ENCODE measurements at places on chromosomes 4 and X.

DNA sequence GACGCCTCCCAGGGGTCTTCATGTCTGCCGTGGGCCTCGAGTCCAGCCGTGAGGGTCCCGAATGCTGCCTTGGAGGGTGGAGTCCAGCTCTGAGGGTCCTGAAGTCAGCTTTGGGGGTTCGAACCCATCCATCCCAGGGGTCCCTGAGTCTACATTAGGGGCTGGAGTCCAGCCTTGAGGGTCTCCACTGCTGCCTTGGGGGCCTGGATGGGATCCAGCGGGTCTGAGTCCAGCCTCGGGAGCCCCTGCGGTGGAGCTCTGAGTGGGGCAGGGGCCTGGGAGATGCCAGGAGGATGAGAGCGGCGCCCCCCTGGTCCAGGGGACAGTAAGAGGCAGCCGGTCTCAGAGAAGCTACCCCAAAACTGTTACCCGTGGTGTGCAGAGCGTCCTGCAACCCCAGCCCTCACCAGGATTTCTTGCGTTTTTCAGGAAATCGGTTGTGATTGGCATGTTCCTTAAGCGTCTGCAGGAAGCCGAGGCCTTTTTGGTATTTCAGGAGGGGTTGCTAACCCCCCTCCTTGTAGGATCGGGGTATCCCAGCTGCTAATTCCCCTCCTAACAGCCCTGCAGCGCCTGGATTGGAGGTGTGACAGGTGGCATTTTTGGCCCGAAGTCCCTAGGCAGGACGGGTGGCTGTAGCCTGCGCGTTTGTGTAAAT is 1.7 kb upstream of the GTPBP6 start:
- no peak for DNase-seq

DNA sequence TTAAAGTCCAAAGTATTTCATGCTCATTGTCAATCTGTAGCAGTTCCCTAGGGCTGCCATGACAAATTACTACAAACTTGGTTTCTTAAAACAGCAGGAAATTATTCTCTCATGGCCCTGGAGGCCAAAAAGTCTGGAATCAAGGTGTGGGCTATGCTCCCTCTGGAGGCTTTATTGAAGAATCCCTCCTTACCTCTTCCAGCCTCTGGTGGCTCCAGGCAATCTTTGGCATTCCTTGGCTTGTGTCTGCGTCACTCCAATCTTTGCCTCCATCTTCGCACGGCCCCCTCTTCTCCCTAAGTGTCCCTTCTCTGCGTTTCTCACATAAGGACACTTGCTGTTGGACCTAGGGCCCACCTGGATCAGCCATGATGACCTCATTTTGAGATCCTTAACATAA is 170.4 kb downstream of the SMIM20 start:
- no peak for DNase-seq

DNA sequence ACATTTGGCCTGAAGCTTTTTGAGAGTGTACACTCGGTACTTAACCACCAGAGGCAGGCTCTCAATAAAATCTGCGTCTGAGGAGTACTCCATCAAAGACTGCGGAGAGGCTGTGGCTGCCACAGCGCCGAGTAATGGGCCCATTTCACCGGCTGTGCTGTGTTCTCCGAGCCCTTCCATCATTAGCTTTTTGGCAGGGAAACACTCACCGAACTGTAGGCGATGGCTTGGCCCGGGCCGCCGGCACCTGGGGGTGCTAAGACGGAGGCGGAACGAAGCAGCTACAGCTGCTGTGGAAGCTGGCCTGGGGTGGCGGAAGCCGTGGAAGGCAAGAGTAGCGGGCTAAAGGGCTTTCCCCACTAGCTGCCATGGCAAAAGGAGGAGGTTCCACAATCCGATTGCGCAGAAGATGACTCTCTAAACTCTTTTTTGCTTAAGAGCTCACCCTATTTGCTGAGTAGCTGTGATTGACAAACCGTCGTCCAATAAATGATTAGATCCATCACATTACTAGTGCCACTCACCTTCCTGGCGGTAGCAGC is 48.5 kb upstream of the PABPC1L2A start:
- DNase-seq = no peak

- DNase-seq = no peak
These were observed 73.1 kb downstream of the METTL14 start for GRCh38 chr4:118758293-118758692.

DNA sequence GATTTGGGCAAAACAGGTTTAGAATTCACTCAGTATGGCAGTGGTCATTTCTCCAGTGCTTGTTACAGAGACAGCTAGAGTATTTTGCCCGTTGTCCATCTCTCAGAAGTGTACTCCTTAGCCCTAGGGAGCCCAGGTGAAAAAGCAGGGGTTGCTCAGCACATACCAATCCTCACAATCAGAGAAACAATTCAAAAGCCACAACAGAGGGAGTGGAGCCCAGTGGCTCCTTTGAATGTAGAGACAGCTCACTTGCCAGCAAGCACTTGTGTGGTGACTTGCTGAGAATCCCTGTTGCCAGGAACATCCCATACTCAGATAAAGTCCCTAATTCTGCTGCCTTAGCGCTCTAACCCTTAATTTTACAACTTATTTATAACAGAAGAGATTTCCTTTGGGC is 1488.3 kb downstream of the RPA4 start:
- DNase-seq = no peak

GRCh38 chr4:186622788-186623464 is 67.6 kb upstream of the MTNR1A start:
- no peak for DNase-seq

GRCh38 chrX:19065535-19065934 is 56.7 kb downstream of the ADGRG2 start:
- no peak for DNase-seq

GRCh38 chrX:66232296-66232695 is 68.2 kb downstream of the HEPH start:
- no peak for DNase-seq

GRCh38 chrX:133570549-133570948 is 155.3 kb upstream of the GPC4 start:
- no peak for DNase-seq

DNA sequence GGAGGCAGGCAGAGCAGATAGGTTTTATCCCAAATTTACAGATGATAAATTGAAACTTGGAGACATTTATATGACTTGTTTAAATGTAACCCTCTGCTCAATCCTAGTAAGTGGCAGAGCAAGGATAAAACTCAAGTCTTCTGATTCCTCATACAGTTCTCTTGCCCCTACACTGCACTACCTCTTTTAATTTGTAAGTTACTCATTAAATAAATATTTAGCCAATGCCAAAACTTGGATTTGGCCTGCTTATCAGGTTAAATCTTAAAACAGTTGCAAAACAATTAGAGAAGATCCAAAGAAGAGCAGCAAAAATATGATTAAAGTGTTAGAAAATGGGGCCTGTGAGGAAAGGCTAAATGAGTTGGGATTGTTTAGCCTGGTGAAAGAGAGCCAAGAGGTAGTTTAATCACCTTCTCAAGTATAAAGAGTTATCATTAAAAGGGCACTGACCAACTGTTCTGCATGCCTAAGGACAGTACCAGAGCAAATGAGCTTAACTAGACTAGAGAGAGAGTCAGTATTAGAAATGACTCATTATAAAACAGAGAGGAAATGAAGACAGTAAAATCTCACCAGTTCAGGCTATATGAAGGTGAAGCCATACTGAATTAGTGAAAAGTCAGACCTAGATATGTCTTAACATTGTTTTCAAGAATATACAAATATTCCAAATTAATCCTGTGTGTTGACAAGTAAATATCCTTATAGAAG is 146.3 kb downstream of the GRIA3 start:
- DNase-seq = no peak

DNA sequence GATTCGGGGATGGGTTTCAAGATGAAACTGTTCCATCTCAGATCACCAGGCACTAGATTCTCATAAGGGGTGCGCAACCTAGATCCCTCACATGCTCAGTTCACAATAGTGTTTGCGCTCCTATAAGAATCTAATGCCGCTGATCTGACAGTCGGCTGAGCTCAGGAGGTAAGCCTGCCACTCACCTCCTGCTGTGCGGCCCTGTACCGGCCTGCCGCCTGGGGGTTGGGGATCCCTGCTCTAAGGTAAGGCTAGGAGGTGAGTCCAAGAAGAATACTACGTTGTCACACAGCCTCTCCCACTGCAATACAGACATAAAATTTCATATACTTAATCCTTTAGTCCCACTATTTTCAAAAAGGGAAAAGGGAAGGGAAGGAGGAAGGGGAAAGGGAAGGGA is 213.4 kb upstream of the HCCS start:
- DNase-seq = no peak
